CD4-positive, alpha-beta T cell treated with Interleukin-6 at 100 ng/mL for 8 hours (primary cell): ENCODE measurements at places on chromosomes 3 and 15.

GRCh38 chr15:39426552-39427532 lies 154.0 kb upstream of the THBS1 start:
- DNase-seq, result peak; percentile 58

DNA sequence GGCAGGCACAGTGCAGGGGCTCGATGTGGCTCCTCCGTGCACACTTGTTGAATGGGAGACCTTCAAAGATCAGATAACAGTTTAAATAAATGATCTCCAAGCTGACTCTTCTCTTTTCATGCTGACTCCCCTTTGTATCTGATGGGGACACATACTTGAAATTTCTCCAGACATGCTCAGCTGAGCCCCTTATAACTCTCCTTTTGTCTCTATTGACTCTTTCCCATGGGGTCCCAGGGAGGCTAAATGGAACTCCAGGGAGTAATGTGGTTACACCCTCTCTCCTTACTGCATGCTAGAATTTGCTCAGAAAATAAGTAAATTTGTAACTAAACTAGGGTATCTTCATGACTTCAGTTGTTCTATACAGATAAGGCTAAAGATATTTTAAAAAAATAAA lies 48.2 kb upstream of the TM4SF4 start:
- no peak for DNase-seq

- no peak for DNase-seq
Observed at GRCh38 chr3:197041875-197042488, 12.4 kb upstream of the MELTF start.

DNA sequence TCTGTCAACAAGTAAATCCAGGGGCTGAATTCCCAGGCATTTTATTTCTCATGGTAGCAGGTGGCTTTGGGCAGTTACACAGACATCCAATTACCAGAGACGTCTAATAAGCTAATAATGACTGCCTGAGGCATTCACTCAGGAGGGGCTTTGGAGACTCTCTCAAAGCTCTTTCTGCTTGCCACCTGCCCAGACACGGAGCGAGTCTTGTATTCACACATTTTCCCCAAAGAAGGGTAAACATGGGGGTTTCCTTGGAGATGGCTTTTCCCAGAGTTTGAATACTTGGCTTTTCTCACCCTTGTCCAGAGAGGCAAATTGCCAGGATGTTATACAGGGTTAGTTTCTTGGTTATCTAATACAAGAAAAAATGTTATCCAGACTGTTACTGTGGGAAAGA lies 132.6 kb downstream of the DIPK2A start:
- DNase-seq, result no peak

DNA sequence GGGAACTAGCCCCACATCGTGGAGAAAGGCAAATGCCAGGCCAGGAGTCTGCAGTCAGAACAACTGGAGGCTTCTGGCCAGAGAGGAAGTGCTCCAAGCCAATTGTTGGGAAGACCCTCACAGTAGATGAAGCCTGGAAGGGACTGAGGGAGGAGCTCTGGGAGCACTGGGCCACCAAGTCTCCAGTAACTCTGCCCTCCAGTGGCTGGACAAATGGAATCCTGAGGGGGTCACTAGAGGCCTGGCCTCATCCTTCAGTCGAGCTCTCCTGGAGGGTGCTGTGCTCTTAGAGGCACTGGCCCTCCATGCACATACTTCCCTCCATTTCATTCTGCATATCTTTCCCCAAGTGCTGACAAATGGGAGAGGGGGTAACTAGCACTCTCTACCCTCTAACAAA lies 103.0 kb downstream of the MYLK start:
- no peak for DNase-seq

DNA sequence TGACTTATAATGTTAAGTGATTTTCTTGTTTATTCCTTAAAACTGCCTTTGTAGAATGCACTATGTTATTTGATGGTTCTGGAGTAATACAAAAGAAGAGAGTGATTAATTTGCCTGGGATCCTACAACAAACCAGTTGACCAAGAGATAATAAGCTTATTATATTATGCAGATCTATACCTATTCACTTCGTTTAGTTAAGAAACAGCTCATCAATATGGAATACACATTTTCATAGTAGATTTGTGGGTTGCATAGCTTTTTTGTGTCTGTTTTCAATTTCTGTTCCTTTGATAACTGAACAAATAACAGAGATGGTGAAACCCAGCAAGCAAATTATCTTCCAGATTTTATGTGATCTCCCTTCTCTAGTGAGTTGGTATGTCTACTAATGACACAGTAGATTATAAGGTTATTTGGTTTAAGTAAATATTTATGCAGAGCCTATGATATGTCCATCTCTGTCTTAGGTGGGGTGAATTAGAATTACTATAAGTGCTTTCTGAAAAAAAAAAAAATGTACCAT lies 443.3 kb upstream of the TPRG1 start:
- DNase-seq, result no peak

GRCh38 chr15:80201256-80202015 lies 48.6 kb downstream of the FAH start:
- no peak for DNase-seq
